ENCODE measurements at places on chromosomes 12 and 14.
A peak's percentile ranks its signal among the peaks of the same experiment; 100 is the strongest.

DNA sequence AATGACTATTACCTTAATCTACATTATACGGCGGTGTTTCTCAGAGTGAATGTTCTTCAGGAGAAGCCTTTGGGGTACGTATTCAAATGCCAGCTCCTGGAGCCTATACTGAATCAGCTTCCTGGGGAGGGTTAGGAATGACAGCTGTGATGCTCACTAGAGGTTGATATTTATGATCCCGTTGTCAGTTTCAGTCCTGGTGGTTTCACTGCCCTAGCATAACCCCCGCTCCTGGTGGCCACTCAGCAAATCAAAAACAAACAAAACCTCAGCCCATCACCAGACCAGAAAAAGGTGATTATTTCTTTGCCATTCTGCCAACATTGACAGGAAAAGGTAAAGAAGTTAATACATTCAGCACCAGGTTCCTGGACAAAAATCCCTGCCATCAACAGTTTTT, 136.5 kb upstream of the CRY1 start:
- no peak for DNase-seq

GRCh38 chr12:132772606-132773005, 11.0 kb upstream of the ANKLE2 start:
- DNase-seq: no peak

DNA sequence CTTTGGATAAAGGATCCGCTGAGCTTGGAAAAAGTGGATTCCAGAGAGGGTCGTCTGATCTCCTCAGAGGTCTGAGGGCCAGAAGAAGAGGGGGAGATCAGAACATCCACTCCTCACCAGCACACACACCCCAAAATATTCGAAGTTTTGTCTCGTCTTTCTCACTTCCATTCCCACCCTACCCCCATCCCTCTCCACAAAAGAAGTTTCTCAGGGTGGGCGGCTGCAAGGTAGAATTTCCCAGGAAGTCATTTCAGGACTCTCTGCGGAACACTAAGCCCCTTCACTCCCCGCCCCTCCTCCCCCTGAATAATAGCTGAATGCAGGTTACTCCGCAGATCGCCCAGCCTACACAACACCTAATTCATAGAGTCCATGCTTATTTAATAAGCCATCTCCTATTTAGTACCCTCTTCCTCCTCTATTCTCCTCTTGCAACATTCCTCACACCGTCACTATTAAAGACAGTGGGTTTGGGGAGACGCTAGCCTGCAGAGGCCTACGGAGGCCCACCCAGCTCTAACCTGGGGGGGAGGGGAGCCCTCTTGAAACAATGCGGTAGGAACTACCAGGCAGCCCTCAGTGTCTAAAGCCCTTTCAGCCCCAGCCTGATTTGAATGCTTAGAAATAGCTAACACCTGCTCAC, 649 bp upstream of the SALL2 start:
- DNase-seq: no peak

- DNase-seq: no peak
Measured at GRCh38 chr14:90536511-90537191, 139.8 kb downstream of the CALM1 start.

GRCh38 chr14:95137164-95137803, 20.0 kb downstream of the DICER1 start:
- no peak for DNase-seq

DNA sequence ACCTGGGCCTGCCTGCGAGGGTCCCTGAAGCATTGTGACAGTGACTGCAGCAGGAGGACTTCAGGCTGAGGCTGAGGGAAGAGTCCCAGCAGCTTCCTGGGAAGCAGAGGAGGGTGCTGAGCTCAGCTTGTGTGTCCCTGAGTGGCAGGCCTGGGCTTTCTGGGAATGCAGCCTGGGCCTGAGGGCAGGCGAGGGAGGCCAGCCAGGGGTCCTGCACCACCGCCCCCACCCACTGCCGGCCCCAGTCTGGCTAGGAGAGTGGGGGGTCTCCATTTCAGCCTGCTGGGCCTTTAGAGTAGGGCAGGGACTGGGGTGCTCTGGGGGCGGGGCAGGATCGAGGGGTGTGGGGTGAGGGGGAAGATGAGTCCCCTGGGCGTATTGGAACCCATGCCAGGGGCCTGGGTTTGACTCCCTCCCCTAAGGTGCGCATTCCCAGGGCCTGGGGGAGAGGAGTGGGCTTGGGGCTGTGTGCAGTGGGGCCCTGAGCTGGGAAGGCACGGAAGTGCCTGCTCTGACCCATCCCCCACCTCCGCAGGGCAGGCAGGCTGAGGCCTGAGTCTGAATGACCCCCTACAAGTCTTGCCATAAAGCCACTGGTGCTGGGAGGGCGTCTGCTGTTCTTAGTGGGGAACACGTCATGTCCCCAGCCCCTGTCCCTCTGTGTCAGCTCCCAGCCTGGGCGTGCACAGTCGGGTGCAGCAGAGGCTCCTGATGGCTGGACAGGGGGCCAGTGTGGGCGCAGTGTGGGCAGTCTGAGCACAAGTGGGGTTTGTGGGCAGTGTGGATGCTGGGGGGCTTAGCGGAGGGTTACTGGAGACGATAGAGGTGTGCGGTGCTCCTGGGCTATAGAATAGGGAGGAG, 46.4 kb downstream of the KRT80 start:
- DNase-seq: no peak

GRCh38 chr14:86892152-86892956, 1100.6 kb downstream of the GALC start:
- DNase-seq: no peak

DNA sequence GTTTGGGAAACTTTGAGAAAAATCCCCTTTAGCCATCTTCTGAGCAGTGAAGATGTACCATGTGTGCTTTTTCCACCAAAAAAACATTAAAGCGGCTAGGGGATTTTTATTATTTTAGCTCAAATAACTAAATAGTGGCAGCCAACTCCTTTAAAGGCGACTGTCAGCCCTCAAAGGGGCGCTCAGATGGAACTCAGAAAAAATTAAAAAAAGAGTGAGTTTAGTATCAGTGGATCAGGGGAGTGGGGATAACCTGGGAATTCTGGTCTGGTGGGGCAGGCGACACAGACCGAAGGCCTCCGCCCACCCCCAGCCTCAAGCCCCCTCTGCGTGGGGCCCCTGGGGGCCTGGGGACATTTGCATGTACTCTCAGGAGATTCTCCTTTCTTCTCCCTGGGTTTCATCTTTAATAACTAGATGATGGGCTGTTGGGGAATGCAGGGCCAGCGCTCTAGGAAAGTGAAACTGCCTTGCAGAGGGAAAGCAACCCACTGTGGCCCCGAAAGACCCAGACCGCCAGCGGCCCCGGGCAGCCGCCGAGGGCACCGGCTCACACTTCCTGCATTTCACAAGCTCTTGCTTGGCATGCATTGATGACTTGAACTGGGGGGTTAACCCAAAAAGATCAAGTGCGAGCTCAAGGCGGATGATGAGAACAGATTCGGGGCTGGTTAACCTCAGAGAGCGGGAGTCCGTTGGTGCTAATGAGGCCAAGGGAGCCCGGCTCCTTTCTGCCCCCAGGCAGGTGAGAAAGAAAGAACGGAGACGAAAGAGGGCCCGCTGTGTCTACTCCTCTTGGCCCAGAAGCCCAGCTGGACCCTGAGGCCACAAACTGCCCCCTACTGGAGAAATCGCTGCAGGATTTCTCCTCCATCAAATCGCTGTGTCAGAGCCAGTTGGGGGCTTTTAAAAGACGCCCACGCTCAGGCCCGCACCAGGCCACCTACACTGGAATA, 7.3 kb upstream of the BATF start:
- DNase-seq: peak; percentile 55

DNA sequence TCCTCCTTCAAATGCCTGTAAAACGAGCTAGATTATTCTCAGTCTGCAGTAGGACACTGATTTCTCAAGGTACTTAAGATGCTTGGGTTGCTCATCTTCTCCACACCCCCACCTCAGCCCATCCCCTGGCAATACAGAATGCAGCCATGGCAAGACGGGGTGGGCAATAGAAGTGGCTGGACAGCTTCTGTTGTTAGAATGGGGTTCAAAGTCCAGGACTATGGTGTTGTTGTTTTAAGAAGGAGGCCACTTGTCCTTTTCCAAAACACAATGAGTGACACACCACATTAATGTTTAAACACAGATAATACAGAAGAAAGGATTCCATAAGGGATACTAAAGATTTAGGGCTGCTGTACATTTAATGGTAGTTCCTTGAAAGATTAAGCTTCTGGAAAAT, 188.9 kb upstream of the BCL2L14 start:
- DNase-seq: no peak

GRCh38 chr12:3905664-3906063, 32.5 kb upstream of the PARP11 start:
- peak; percentile 16 for DNase-seq

GRCh38 chr12:88996200-88996788, 356.0 kb downstream of the DUSP6 start:
- DNase-seq: no peak
